ENCODE measurements at places on chromosomes 3 and 15.
A peak's percentile ranks its signal among the peaks of the same experiment; 100 is the strongest.

DNA sequence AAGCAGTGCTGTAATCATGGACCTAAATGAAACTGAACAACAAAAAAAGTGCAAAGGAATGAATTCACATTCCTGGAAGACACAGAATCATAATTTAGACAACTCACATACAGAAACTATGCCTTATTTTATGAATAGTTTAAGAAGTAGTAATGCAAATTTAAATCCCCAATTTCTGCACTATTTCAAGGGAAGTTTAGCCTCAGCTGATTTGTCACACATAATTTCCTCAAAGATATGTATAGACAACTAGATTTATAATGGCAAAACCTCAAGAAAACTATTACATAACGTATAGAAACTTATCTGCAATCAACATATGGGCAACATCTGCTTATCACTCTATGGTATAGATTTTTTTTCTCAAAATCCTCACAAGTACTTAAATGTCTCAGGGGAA lies 7.8 kb upstream of the PTX3 start:
- no peak for DNase-seq

GRCh38 chr15:78244101-78244500 lies 9.7 kb upstream of the ACSBG1 start:
- DNase-seq: no peak

- no peak for DNase-seq
Measured at GRCh38 chr15:81098861-81099651, 35.0 kb upstream of the CFAP161 start.

DNA sequence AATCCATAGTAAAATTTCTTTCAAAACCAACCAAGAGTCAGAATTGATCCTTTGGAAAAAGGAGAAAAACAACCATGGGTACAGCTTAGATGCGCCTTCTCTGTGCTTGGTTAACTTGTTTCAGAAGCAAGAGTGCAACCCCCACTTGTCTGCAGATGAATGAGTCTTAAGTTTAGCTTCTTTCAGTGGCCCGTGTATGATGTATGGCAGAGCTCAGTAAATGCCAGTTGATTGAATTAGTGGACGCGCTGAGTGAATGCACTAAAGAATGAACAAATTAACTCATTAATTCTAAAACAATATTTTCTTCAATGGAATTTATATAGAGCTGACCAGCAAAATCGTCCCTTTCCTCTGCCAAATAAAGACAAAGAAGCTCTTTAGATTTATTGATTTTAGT lies 67.0 kb upstream of the ARHGEF3 start:
- no peak for DNase-seq

DNA sequence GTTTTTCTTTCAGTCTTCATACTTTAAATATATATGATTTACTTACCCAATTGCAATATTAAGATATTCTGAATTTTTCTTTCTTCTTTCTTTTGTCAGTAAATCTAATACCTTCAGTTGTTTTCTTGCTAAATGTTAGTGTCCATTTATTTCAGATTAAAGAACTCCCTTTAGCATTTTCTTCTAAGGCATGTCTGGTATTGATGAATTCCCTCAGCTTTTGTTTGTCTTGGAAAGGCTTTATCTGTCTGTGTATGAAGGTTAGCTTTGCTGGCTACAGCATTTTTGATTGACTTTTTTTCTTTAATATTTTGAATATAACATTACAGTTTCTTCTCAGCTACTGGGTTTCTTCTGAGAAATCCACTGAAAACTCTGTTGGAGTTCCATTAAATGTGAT lies 64.0 kb upstream of the PLSCR4 start:
- DNase-seq: no peak

- DNase-seq: no peak
Measured at GRCh38 chr3:181313335-181313734, 323.8 kb upstream of the DNAJC19 start.

DNA sequence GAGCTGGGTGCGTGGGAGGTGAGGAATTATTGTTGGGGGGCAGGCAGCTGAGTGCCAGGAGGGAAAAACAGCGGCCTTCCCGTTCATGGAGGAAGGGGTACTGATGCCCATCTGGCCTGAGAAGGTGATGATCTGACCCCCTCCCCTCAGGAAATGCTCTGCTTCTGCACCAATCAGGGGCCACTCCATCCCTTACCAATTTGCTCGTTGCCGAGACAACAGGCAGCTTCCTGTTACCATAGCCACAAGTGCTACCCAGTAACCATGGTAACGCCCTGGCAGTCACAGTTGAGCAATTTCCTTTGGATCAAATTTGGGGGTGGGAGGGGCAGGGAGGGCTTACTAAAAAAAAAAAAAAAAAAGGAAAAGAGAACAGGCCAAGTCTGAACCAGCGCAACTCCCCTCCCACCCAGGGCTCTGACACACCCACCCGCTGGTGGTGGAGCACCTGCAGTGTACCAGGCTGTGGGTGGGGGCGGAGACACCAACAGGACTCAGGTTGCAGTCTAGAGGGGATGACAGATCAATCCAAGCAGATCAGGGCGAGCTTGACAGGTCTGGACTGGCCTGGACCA lies 13.7 kb downstream of the CELF6 start:
- DNase-seq: peak; percentile 65

DNA sequence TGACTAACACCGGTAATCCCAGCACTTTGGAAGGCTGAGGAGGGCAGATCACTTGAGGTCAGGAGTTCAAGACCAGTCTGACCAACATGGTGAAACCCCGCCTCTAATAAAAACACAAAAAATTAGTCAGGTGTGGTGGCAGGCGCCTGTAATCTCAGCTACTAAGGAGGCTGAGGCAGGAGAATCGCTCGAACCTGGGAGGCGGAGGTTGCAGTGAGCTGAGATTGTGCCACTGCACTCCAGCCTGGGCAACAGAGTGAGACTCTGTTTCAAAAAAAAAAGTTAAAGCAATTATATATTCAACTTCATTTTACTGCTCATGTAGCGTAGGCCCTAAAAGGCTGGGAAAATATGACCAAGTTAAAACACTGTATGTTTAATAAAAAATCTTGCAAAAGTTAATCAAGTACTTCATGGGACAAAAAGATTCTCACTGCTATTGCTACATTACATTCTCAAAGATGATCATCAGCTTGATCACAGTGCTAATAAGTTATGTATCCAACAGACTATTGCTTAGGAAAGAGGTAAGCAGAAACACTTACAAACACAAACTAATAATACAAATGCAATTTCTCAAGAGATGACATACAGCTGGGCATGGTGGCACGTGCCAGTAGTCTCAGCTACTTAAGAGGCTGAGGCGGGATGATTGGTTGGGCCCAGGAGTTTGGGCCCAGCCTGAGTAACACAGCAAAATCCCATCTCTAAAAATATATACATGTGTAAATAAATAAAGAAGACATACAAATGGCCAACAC lies 2.7 kb downstream of the COPS2 start:
- no peak for DNase-seq

- no peak for DNase-seq
Measured at GRCh38 chr15:42102646-42103235, 8.4 kb upstream of the PLA2G4D start.

GRCh38 chr15:96087180-96087884 lies 243.2 kb upstream of the NR2F2 start:
- no peak for DNase-seq

- no peak for DNase-seq
Measured at GRCh38 chr3:99990179-99990578, 124.1 kb downstream of the FILIP1L start.

DNA sequence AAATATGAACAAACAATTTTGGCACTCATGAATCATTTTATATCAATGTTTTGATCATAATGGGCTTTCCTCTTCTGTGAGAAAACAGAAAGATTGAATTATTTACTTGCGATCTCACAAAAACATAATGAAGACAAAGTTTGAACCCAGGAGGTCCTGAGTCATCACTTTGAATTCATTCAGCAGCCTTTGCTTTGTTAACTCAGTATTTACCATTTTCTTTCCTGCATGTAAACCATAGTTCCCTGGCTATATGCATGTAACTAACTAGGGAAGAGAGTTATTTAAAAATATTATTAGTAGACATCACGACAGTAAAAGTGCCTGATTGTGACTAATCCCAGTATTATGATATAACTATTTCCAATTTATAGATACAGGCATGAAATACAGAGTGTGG lies 1026.2 kb downstream of the PLOD2 start:
- DNase-seq: no peak

GRCh38 chr15:78301828-78302227 lies 2.4 kb upstream of the SKIC8 start:
- no peak for DNase-seq

DNA sequence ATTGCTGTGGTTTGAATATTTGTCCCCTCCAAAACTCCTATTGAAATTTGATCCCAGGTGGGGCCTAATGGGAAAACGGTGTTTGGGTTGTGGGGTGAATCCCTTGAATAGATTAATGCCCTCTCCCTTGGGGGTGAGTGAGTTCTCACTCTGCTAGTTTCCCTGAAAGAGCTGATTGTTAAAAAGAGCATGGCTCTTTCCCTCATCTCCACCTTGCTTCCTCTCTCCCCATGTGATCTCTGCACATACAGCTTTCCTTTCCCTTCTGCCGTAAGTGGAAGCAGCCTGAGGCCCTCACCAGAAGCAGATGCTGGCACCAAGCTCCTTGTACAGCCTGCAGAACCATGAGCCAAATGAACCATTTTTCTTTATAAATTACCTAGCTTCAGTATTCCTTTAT lies 394.9 kb upstream of the WNT5A start:
- DNase-seq: no peak

DNA sequence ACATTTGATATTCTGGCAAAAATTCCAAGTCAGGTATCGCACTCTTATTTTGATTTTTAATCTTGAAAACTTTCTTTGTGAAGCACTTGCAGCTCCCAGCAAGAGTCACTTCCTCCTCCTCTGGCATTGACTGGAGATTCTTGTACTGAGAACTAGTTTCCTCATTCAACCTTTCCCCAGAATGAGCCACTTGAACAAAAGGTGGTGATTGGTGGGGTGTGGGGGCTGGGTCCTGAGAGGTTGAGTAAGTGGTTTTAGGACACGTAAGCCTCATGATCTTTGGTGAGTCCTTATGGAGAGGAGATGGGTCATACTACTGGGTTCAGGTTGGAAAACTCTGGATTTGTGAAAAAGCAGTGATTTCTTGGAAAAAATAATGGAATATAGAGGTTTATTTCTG lies 32.3 kb upstream of the ONECUT1 start:
- DNase-seq: no peak

- DNase-seq: no peak
Measured at GRCh38 chr15:54428596-54428995, 450.4 kb downstream of the UNC13C start.

DNA sequence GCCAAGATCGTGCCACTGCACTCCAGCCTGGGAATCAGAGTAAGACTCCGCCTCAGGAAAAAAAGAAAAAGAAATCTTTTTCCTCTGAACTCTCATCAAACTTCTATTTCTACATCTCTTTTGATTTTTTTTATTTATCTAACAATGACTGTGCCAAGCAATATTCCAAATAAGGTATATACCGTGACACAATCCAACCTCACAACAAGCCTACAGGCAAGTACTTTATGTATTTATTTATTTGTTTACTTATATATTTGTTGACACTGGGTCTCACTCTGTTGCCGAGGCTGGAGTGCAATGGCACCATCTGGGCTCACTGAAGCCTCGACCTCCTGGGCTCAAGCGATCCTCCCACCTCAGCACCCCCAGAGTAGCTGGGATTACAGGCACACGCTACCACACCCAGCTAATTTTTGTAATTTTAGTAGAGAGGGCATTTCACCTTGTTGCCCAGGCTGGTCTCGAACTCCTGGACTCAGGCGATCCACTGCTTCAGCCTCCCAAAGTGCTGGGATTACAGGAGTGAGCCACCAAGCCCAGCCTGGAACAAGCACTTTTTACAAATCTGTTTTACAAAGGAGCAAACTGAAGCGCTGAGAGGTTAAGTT lies 94.9 kb upstream of the CHD2 start:
- no peak for DNase-seq

- DNase-seq: no peak
Measured at GRCh38 chr15:74832826-74833225, 6.4 kb downstream of the CPLX3 start.

- no peak for DNase-seq
Measured at GRCh38 chr15:35674873-35675781, 129.2 kb upstream of the DPH6 start.

DNA sequence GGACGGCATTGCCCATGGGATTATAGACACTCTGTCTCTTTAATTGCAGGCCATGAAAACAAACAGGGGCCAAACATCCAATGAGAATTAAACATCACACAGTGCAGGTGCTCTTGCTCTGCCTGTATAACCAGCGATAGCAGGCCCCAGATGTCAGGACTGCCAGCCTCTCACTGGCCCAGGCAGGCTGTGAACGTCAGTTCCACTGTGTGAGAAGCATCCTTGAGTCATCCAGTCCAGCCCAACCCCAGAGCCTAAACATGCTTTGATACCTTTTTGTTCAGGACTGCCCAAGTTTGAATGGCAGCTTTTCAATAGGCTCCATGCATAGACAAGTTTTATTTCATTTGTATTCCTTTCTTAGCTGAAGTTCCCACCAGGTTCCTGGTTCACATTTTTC lies 189.8 kb downstream of the SLCO3A1 start:
- DNase-seq: no peak

DNA sequence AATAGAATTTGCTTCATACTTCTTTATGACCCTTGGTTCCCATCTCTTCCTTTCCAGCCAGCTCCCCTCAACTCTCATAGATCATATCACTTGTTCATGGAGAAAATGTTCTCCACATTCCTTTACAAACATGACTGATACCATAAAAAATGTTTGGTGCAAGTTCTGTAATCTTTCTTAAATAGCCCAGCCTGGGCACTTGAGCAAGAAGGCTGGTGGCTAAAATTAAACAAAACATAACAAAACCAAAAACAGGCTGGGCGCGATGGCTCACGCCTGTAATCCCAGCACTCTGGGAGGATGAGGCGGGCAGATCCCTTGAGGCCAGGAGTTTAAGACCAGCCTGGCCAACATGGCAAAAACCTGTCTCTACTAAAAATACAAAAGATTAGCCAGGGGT lies 8.9 kb upstream of the POLR2M start:
- DNase-seq: no peak

DNA sequence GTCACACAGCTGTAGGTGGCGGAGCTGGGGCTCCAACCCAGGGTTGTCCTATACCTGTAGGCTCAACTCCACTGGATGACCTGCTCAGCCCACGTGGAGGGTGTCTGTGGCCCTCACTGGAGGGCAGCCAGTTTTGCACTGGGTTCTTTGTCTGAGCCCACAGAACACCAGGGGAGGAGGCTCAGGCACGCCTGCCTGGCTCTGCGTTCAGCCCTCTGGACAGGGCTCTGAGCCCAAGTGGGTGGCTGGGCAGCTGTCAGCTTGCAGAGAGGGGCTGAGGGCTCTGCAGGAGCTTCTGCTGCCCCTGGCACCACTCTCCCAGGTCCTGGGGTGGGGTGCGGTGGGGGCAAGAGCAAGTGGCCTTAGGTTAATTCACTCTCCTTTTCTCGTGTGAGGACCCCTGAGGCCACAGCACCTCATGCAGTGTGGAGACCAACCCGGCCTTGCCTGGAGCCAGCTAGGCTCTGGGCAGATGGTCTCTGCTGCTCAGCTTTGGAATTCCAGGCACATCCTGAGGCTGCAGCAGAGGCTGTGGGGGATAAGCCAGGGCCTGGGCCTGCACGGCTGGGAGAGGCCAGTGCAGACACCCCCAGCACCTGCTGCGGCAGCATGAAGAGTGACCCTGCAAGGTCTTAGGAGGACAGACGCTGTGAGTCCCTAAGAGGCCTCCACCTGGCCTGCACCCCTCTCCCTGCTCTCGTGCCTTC lies 23.5 kb downstream of the DUSP7 start:
- DNase-seq: no peak

GRCh38 chr15:63321462-63321861 lies 44.1 kb downstream of the APH1B start:
- DNase-seq: no peak
